Activated naive CD4-positive, alpha-beta T cell treated with anti-CD3 and anti-CD28 coated beads, Interleukin-2, amount 50 U/mL, for 72 hours (primary cell): ENCODE measurements at places on chromosomes 7 and 10.

DNA sequence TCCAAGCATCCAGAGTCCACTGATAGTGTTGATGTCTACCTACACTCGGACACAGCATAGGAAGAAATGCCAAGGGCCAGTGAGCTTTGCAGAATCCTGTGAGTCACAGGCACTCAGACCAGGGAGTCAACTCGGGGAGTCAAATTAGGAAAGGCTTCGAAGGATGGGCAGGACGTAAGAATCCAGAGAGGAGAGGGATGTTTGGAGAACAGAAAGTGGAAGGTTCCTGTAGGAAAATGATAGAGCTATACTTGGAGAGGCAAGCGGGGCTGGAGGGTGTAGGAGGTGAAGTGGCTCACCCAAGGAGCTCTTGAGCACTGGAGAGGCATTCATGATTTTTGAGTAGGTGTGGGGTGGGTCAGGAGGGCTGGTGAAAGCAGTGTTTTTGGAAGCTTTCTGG lies 3.0 kb downstream of the ZYX start:
- DNase-seq: no peak

- no peak for DNase-seq
These were observed 233.5 kb downstream of the XPNPEP1 start for GRCh38 chr10:109689785-109690184.

DNA sequence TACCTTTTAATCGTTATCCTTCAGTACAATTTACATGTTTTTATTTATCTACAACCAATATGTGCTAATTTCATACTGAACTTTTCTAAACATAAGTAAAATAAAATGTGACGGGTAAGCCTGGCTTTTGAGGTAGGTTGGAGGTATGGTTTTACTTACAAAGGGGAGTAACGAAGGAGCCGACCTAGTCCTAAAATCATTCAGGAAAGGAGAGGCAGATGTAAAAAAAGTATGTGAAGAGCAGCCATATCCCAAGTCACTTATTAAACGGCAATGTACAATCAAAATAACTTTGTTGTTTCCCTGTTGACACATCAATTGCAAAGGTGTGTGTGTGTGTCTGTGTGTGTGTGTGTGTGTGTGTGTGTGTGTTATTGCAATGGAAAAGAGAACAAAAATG lies 351.3 kb downstream of the CRPPA start:
- no peak for DNase-seq

GRCh38 chr7:148155000-148155399 lies 435.6 kb upstream of the C7orf33 start:
- no peak for DNase-seq

DNA sequence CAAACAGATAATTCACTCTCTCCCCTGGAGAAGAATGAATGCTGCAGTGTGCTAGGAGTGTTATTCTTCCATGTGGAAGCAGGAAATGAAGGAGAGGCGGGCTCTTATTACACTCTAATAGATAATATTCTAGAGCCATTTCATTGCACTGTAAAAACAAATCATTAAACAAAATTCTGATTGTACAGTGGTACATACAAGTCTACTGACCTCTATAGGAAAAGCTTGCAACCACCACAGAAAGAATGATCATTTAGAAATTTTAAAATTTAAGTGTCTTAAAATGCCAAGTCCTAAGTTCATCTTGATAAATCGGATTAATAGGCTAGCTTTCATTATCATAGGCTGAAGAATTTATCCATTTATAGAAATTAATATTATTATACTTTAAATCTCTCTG lies 960.3 kb upstream of the LRRN3 start:
- no peak for DNase-seq

DNA sequence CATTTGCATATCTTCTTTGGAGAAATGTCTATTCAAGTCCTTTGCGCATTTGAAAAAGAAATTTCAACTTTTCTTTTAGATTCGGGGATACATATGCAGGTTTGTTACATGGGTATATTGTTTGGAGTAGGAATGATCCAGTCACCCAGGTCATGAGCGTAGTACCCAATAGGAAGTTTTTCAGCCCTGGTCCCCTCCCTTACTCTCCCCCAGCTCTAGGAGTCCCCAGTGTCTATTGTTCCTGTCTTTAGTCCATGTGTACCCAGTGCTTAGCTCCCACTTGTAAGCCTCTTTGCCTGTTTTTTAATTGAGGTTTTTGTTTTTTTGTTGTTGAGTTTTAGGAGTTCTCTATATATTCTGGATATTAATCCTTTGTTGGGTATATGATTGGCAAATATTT lies 63.3 kb downstream of the SND1 start:
- DNase-seq: no peak

- DNase-seq: no peak
These were observed 22.4 kb upstream of the MNX1 start for GRCh38 chr7:157032644-157033482.

DNA sequence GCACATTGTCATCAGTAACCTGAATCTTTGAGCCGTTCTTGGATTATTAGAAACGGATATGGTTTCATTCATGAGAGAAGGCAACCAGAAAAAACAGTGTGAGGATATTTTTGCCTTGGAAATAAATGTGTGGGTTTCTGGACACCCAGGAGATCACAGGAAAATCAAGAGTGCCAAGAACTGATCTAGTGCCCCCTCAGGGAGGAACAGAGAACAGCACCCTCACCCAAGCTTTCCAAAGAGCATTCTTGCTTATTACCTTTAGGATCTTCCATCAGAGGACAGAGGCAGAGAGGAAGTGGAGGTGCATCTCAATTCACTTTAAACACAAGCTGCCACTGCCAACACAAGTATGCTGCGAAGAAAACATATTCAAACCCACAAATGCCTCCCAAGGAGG lies 851.5 kb upstream of the COBL start:
- no peak for DNase-seq

DNA sequence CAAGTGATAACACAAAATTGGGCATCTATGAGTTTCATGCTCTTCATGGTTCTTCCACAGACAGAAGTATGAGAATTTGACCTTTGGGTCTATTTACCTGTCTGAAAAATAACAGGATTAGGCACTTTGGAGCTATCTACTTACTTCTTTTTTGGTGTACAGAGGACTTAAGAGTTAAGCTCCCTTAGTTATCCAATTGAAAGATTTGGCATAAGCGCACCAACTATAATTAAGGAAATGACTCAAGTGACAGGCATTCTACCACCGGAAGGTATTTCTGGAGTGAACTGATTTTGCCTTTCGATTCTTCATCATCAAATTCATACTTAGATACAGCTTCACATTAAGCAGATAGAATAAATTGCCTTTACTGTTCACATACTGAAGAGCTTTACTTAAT lies 43.9 kb downstream of the IFIT5 start:
- no peak for DNase-seq

GRCh38 chr10:95798096-95798855 lies 42.3 kb downstream of the ENTPD1 start:
- DNase-seq: no peak

GRCh38 chr10:33428682-33429081 lies 94.2 kb upstream of the NRP1 start:
- DNase-seq: no peak

DNA sequence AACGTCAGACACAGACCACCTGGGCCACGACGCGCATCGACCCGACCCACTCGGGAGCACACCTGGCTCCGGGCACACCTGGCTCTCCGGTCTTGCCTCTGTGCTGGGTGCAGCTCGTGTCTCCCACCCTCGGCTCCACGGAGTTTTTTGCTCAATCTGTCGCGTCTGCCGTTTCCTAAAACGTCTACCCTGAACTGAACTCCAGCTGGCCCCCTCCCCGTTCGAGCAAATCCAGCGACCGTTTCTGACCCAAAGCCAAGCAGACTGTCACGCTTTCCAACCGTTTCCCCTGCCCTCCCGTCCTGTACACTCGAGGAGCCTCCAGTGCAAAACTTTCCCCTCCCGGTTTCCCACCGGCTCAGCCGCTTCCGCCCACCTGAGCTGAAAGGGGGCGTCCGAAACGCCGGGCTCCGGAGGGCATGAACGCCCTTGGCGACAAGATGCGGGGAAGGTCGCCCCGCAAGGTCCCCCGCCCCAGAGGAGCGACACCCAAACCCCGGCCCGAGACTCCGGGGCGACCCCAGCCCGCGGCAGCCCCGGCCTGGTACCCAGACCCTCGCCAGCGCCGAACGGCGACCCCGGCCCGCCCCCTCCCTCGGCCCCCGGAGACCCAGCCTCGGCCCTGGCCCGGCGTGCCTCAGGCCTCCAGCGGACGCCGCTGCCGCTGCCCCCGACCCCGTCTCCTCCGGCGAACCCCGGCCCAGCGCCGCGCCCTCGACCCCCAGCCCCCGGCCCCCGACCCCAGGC lies 557 bp downstream of the CYTH3 start:
- DNase-seq: peak; percentile 22

- no peak for DNase-seq
These were observed 22.5 kb upstream of the MMP21 start for GRCh38 chr10:125797994-125798662.

- DNase-seq: no peak
These were observed 12.3 kb downstream of the ZNF316 start for GRCh38 chr7:6649241-6649961.

GRCh38 chr10:5890452-5890915 lies 441 bp downstream of the FBH1 start:
- no peak for DNase-seq

GRCh38 chr10:62394556-62395018 lies 20.4 kb downstream of the ZNF365 start:
- DNase-seq: no peak

DNA sequence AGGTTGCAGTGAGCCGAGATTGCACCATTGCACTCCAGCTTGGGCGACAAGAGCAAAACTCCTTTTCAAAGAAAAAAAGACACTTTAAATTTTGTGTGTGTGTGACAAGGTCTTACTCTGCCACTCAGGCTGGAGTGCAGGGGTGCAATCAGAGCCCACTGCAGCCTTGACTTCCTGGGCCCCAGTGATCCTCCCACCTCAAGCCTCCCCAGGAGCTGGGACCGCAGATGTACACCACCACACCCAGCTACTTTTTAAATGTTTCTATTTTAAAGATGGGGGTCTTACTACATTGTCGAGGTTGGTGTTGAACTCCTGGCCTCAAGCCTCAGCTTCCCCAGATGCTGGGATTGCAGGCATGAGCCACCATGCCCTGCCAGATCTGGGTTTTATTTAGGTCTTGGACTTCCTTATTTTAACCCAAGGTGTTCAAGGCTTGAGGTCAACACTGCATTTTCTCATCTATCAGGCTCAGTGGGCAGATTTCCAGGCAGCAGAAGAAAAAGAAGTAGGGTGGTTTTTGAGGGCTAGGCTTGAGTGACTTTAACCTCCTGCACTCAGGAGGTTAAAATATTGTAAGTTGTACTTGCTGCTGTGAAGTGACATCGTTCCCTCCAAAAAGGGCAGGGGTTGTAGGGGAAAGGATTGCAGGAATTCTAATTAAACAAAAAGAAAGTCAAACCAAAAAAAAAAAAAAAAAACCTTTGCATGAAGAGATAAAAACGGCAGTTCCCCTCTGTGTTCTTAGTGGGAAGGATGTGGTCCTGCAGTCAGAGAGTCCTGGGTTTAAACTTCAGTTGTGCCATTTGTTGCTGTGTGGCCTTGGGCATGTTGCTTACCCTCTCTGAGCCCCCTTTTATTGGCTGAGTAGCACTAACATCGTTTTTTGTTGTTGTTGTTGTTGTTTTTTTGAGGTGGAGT lies 71.5 kb downstream of the CARD11 start:
- no peak for DNase-seq

DNA sequence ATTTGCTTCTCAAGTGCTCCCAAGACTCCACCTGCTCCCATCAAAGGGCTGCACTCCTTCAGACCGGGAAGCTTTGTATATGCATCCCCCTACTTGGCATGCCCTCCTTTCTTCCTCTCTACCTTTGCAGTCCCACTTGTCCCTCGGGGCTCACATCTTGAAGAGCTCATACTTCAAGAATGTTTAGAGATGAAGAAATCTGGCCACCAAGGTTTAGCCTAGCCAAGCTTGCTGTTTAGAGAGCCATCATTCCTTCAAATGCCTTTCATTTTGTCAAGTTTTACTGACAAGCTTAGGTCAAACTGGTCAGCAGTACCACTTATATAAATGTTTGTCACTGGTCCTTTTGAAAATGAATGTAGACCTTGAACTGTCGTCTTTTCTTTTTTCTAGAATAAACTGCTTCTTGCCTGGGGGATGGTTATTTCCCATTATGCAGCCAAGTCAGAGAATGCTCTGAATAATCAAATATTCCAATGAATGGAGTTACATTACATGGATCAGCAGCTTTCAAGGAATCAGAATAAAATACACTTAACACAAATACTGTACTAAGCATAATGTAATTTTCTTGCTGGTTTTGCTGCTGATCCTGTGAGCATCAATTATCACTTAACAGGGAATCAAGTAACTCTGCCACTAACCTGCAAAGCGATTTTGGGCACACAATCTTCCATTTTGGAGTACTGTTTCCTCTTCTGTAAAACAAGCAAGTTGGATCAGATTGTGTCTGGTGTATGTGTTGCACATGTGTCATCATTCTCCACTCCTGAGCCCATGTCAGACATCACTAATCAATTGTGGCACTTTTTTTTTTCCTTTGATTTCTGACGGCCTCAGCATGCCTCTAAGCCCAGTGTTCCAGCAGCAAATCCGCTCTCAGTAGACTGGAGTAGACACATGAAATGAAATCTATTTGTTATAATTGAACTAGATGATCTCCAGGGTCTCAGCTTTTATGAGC lies 357.9 kb downstream of the PTEN start:
- DNase-seq: no peak

- no peak for DNase-seq
These were observed 565.0 kb downstream of the REEP3 start for GRCh38 chr10:64086083-64086767.

- no peak for DNase-seq
These were observed 76.4 kb upstream of the IKZF1 start for GRCh38 chr7:50228148-50228547.

DNA sequence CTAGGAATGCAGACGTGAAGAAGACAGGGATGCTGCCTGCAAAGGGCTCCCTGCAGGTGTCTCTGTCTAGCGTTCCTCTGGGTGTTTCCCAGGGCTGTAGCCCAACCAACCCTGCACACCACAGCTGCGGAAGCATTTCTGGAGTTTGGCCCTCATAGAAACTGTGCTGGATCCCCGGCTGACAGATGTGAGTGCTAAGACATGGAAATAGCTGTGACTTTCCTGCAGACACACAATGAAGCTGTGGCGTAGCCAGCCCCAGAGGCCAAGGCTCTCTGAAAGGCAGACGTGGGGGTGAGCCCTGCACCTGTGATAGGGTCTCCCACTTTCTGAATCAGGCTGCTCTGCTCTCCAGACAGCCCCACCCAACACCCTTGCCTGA lies 44.8 kb downstream of the ADCYAP1R1 start:
- no peak for DNase-seq

DNA sequence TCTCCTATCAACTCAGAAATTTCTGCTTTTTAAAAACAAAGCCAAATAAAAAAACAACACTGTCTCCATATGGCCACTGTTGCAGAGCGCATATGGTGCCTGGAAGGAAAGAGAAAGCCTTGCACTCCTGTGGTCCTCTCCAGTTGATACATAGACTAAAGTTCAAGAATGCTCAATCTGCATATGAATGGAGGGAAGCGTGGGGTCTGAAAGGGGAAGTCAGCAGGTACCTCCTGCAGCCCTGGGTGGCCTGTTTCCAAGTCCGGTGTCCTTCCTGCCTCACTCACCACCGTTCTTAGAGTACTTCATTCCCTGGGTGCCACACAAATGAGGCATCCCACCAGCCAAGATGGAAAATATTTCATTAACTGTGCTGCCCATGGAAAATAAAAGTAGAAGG lies 138.3 kb upstream of the PALS2 start:
- no peak for DNase-seq

- DNase-seq: no peak
These were observed 455.7 kb upstream of the KLF6 start for GRCh38 chr10:4240608-4241197.
